Left renal pelvis (tissue), 4 donors: ENCODE measurements at places on chromosomes 11 and 22.

DNA sequence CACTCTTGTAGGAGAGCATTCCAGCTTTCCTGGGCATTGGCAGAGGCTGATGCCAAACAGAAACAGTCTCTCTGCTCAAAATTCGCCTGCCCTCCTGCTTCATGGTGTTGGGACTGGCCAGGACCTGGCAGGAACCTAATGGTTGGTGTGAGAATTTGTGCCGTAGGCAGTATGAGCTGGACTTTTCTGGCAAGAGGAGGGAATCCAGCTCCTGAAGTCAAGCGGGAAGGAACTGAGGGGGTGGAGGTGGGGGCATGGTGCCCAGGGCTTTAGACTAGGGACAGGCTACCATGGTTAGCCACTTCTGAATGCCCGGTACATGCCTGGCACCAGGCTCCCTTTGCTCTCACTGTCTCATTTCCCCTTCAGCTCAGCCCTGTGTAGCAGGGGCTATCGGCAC is 6.9 kb upstream of the TOMM22 start:
- DNase-seq = no peak

- DNase-seq = no peak
Observed at GRCh38 chr11:9825895-9826294, 162.0 kb downstream of the SWAP70 start.

- DNase-seq = no peak
Observed at GRCh38 chr22:19722178-19722981, 959 bp upstream of the GP1BB start.

DNA sequence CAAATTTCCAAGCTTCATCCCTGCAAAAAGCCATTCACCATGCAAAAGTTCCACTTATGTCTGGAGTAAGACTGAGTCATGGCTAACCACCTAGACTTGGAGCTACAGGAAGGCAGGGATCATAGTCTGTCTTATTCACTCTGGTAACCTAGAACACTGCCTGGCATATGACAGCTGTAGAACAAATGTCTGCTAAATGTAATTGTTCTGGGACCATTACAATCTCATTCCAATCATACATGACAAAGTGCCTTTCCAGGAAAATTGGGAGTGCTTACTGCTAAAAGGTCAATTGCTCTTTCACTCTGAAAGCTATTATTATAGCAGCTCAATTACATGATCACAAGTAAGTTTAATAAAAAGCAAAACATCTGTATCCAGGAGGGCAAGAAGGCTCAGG is 99.1 kb upstream of the CHRM4 start:
- no peak for DNase-seq

DNA sequence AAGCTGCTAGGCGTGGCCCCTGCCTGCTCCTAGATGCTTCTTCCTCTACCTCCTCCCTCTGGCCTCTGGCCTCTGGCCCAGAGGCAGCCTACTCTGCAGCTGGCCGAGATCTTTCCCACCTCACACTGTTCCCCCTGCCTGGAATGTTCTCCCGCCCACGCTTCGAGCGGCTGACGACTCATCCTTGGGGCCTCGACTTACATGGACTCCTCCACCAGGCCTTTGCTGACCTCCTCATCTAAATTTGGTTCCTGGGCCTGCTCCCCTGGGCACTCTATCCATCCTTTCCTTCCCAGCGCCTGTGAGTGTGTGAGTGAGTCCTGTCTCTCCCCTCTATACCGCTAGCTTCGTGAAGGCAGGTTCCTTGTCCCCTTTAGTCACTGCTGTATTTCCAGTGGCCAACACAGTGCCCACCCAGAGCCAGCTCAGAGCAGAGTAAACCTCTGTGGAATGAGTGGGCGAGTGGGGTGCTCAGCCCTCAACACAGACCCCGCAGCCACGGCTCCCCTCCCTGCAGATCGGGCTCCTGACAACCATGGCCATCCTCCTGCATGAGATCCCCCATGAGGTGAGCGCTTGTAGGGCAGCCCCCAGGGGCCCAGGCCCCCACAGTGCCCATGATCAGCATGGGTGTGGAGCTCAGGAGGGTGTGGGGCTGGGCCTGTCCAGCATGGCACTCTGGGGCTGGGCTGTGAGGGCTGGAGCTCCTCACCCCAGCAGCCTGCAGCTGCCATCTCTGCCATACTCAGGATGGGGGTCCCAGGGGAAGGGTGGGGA is 5.7 kb downstream of the SLC39A13 start:
- DNase-seq = no peak

DNA sequence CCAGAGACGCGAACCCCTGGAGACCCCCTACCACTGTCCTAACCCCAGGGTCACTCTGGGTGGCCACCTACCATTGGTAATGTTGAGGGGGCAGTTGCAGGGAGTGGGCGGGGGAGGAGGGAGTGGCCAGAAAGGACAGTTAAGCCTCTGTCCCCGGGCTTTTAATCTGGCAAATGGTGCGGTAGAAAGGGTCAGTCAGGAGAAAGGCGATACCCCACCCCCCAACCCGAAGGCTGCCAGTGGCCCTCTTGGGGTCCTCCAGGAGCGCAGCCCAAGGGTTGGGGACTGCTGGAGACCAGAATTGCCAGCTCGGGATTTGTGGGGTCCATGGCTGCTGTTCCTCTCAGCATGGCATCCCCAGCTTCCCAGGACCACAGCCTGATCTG is 742 bp downstream of the P2RY2 start:
- no peak for DNase-seq

GRCh38 chr22:47859881-47860525 is 1097.6 kb downstream of the TBC1D22A start:
- no peak for DNase-seq

DNA sequence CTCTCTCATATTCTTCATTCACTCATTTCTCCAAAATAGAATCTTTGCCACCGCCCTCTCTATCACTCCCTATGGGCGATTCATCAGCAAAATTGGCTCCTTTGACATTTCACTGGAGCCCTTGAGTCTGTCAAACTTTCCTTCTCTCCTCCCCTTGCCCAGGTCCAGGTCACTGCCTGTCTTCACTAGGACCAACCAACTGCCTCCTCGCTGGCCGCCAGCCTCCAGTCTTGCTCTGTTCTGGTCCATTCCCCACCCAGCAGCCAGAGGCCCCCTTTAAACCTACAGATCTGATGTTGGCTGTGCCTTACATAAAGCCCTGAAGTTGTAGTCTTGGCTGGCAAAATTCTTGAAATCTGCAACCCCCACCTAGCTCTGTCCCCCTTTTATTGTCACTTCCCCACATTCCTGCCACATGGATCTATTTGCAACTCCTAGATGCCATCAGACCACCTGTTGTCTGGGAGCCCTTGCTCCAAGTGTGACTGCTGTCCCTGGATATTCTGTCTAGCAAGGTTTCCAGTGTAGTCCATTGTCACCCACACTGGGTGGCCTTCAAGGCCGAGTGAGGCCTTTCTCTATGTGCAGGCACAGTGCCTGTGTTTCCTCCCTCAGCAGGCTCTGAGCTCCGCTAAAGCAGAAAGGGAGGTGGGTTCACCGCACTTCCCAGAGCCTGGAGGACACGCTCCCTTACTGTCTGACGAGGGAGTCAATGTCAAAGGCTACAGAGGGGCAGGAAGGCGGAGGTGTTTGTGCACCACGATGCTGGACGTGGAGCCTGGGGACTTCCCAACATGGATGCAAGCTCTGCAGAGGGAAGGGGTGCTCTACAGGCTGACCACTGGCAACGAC is 25.5 kb downstream of the MYEOV start:
- DNase-seq = no peak

GRCh38 chr22:42308892-42309468 is 38.5 kb upstream of the TCF20 start:
- DNase-seq = no peak
